ENCODE measurements at places on chromosomes 2 and 18. TPM values are rescaled to one million over a fixed set of nuclear protein-coding genes. Genes with fewer than 3 reads are reported as not detected.

DNA sequence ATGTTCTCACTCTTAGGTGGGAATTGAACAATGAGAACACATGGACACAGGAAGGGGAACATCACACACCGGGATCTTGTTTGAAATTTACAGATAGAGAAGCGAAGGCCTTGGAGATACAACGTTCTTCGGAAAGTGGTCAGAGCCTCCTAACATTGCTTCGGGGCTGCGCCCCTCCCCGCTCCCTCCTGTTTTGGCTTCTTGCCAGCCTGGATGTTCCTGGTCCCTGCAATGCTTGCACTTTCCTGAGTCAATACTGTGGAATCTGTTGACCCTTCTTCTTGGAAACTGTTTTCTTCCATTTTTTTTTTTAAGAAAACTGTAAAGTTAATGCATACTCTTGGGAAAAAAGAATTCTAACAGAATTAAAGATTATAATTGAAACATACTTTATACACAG lies 360.8 kb downstream of the SOCS6 start:
- H3K27ac ChIP-seq: no peak overlapping the region
- peaks cover 19% of the 10 kb centered on the region for H3K4me1 ChIP-seq
- H3K36me3 ChIP-seq: peaks cover 17% of the 10 kb centered on the region
- no peak overlapping the region for H3K4me3 ChIP-seq
- DNase-seq: no peak
- H3K27me3 ChIP-seq: no peaks in the 10 kb centered on the region

- H3K4me3 ChIP-seq: peak overlapping the region; percentile 100
- H3K36me3 ChIP-seq: peaks cover 55% of the 10 kb centered on the region
Measured at GRCh38 chr2:152716805-152717227, 445 bp downstream of the PRPF40A start.

Gene ACAA2
- 84.6 TPM for total RNA-seq

Gene CFC1
- total RNA-seq: not detected

- H3K4me1 ChIP-seq: no peaks in the 10 kb centered on the region
- H3K4me3 ChIP-seq: no peak overlapping the region
- H3K36me3 ChIP-seq: no peaks in the 10 kb centered on the region
- no peaks in the 10 kb centered on the region for H3K27me3 ChIP-seq
- no peak for DNase-seq
Measured at GRCh38 chr2:45765007-45765727, 113.7 kb downstream of the PRKCE start.

Data from activated CD8-positive, alpha-beta T cell treated with anti-CD3 and anti-CD28 coated beads for 36 hours (primary cell).